Stimulated activated CD4-positive, alpha-beta T cell treated with anti-CD3 and anti-CD28 coated beads, Interleukin-2, amount 100 ng/mL, for 24 hours (primary cell): ENCODE measurements at places on chromosomes 1 and 21.

DNA sequence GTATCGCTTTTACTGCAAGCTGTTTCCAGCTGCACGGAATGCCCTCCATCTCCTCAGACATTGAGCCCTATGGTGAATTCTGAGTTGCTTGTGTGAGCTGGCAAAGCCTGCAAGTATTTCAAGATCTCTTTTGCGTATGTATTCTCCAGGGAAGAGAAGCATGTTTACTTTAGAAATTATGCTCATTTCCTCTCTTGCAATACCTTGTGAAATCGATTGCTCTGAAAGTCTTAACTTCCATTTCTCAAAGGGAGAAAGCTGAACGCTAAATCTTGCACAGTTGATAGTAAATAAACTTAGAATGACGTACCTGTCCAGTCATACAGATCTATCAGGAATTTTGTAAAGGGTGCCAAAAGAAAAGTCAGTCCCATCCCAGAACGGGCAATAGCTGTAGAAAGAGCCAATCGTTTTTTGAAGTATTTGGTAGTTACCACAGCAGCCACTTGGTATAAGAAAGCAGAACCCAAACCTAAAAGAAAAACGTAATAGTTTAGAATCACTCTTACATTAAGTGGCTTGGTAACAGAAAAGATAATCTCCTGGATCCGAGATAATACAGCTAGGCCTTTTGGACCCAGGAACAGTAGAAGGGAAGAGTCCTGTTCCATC is 10.0 kb downstream of the SLC16A4 start:
- no peak for DNase-seq

DNA sequence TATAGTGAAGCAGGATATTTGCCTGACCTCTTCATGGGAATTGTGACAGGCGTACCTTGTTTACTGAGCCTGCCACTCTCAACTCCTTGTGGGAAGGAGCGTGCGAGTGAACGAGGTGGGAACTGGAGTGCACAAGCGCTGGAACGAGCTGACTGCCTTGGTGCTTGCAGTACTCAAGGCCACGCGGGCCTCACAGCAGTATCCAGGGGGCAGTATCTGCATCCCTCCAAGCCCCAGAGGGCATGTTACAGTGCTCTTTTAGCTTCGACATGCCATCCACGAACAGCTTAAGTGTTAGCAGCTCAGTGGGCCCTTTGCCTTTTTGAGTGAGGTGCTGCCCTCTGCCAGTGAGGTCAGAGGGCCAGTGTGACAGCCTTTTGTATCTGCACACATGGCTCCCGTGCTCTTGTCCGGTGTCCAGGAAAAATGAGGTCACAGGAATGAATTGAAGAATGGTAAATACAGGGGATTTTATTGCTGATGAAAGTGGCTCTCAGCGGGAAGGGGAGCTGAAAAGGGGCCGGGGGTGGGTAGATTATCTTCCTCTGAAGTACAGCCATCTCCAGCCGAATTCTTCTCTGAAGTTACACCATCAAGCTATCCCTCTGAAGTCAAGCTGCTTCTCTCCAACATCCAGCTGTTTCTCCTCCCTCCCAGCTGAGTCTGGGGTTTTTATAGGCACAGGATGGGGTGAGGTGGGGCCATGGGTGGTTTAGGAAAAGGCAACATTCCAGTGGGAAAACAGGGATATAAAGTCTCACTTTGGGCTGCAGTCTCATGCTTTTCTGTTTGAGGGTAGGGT is 69.3 kb downstream of the EPB41 start:
- DNase-seq, result no peak

DNA sequence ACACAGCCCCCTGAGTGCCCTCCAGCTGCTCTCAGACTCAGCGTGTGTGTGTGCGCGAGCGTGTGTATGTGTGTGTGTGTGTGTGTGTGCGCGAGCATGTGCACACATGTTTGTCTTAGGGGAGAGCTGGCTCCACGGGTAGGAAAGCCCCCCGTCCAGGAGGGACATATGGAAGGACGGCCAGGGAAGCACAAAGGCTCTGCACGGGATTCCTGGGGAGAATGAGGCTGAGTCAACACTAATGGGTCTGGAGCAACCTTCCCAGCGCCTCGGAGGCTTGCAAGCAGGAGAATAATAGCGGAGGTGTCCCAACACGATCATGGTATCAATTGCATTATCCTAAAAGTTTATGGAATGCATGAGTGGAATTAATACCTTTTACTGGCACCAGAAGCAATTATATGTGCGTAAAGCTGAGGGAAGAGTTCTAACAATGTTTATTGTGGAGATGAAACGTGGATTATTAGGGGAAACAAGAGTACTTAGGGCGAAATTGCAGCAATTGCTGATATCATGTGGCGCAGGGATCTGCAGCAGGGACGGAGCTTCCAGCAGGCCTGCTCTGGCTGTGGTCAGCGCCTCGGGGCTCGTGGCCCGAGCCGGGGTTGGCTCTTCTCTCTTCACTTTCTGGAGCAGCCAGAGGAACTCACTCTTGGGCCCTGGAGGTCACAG is 40.3 kb upstream of the CCDC27 start:
- no peak for DNase-seq

DNA sequence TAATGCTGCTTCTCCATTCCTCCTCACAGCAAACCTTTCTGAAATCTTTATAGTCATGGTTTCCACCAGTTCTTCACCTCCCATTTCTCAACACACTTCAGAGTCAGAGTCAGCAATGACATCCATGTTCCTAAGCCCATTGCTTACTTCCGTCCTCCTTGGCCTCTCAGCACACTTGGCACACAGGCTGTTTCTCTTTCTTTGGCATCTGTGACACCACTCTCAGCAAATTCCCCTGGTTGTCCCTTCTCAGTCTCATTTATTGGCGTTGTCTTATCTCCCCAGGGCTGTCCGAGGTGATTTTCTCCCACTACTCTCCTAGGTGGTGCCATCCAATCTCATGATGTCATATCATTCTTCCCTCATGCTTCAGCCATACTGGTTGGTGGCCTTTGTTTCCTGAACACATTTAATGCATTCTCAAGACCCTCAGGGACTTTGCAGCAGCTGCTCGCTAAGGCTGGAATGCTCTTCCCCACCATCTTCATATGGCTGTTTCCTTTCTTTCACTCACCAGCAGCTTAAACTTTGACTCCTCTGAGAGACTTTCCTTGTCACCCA is 3.3 kb upstream of the LGALS8 start:
- no peak for DNase-seq

DNA sequence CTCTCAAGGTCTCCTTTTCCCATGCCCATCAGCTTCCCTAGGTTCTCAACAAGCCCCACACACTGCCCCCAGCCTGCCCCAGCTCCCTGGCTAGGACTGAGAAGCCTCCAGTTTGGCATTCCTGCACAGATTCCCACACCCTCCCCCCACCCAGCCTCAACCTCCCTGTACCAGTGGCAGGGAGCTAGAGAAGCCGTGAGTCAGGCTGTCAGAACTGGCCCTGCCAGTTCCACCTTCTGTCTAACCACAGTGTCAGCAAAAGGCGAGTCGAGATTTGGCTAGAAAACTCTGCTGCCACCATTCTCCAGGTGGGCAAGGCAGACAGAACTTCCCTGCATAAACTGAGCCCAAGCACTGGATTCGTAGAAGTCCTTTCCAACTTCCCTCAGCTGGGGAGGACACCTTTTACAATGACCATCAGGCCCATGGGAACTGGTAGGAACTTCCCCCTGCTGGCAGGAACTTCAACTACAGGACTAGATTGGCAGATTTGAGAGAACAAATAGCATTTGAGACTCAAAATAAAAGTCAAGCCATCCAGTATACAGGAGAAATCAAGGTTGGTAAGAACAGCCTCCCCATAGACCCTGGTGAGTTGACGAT is 31.0 kb downstream of the TNNT2 start:
- DNase-seq, result no peak

DNA sequence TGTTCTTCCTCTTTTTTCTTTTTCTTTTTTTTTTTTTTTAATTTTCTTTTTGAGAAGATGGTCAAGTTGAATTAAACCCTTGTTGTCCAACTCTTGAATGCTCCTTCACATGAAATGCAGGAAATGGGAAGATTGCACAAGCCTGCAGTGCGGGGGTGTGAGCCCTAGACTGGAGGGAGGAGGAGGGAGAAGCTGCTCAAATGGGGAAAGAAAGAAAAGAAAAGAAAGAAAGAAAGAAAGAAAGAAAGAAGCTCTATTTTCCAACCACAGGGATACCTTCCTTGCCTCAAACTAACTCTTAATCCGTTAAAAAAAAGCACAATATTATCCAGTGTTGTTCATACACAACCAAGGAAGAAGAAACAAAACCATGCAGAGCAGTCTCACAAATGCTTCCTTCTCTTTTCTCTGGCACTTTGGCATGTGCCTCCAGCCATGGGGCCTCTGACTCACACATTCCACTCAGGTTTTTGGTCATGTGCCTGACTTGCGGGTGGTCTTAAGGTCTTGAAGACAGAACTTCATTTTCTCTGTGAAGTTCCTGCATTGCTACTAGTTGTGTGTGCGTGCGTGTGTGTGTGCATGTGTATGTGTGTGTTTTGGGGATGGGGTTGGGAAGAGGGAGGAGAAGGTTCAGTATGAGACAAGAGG is 276.1 kb downstream of the RPS6KC1 start:
- no peak for DNase-seq

DNA sequence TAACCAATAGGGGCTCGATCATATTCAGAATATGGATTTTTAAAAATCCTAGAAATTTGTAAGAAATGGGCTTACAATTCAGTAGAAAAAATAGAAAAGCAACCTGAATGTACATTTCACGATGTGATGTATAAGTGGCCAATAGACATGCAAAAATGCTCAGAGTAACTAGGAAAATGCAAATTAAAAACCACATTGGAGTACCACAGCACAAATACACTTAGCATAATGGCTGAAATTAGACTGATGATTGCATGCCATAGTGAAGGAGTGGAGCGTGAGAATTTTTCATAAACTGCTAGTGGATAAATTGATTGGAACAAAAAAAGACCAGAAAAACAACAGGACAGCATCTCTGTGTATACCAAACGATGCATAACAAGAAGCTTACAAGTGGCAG is 102.3 kb downstream of the DYRK1A start:
- no peak for DNase-seq

DNA sequence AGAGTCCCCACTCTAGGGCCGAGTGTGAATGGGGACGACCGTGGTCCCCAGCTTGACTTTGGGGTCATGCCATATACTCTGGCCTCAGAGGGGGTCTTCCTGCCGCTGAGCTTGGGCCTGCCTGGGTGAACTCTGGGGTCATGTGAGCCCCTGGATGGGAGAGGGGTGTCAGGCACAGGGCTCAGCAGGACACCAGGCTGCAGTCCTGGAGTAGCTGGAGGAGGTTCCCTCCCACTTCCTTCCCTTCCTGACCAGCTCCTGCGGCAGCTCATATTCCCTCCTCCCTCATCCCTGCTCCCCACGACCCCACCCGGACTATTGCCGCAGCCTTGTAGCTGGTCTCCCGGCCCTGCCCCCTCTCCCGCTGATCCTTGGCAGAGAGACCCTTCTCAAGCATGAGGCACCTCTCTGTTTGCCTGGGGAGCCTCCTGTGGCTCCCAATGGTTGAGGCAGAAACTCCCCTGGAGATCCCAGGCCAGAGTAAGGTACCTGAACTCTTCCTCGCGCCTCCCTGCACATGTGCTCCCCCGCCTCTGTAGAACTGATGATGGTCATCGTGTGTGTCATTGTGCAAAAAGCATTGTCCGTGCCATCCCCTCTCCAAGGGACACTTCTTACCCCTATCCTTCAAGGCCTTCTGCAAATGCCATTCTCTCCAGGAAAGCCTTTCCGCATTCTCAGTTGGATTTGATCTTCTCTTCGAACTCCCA is 1.8 kb downstream of the TNFRSF1B start:
- DNase-seq, result no peak

DNA sequence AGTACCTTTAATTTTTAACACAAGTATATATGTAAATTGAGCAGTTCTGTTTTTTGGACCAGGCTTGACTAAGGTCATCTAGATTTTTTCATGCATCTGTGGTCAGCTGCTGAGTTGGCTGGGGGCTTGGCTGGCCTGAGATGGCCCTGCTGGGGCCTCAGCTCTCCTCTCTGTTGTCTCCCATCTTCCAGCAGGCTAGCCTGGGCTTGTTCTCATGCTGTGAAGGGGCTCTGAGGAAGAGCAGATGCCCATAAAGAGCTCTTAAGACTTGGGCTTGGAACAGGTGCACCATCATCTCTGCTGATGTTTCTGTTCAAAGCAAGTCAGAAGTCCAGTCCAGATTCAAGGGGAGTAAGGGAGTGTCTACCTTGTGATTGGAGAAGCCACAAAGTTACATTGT is 51.2 kb upstream of the TNR start:
- no peak for DNase-seq
